ENCODE measurements at places on chromosomes 1 and 21.
A peak's percentile ranks its signal among the peaks of the same experiment; 100 is the strongest.

DNA sequence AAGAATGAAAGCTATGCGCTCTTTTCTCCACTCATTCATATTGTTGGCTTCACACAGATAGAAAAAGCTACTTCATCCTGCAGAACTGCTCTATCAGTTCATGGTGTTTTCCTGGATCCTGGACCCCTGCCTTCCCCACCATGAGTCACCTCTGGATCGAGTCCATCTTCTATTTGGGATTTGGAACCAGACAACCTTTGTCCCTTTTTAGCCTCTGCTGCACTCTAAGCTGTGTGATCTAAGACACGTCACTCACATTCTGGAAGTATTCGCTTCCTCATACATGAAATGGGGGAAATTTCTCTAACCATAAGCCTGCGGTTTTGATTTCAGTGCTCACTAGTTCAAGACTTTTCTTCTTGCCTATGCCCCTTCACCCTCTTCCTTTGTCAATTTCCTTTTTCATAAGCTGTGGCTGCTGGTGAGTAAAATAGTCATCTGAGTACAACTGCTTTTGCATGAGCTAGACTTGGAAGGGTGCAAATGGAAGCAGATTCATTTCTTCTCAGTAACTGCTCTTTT is 14.1 kb upstream of the DEGS1 start:
- DNase-seq, result peak; percentile 89

DNA sequence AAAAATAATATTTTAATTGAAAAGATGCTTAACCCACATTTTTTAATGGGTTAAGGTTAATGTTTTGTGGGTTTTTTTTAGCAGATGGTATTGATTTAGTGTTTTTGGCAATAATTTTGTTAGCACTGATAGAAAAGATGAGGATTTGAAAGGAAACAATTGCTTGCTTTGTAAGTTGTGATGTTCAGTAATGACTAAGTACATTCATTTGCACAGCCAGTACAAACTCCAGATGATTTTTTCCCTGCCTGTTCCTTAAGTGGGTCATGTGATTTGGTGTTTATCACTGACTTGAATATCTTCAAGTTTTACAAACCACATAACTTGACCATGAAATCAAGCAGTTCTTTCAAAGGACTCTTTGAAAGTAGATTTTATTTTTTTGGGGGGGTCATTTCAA is 15.0 kb downstream of the DISP1 start:
- peak; percentile 71 for DNase-seq

- DNase-seq, result peak; percentile 5
Measured at GRCh38 chr1:20785907-20786252, 1.2 kb downstream of the HP1BP3 start.

GRCh38 chr1:118999348-119000071 is 11.4 kb upstream of the TBX15 start:
- no peak for DNase-seq

- DNase-seq, result no peak
Measured at GRCh38 chr1:87300628-87301027, 28.1 kb upstream of the LMO4 start.

GRCh38 chr1:193919827-193920226 is 733.4 kb upstream of the B3GALT2 start:
- peak; percentile 39 for DNase-seq

GRCh38 chr1:71324671-71325267 is 243.9 kb upstream of the ZRANB2 start:
- no peak for DNase-seq

- peak; percentile 85 for DNase-seq
Measured at GRCh38 chr1:53485478-53486394, 26.5 kb downstream of the DMRTB1 start.

DNA sequence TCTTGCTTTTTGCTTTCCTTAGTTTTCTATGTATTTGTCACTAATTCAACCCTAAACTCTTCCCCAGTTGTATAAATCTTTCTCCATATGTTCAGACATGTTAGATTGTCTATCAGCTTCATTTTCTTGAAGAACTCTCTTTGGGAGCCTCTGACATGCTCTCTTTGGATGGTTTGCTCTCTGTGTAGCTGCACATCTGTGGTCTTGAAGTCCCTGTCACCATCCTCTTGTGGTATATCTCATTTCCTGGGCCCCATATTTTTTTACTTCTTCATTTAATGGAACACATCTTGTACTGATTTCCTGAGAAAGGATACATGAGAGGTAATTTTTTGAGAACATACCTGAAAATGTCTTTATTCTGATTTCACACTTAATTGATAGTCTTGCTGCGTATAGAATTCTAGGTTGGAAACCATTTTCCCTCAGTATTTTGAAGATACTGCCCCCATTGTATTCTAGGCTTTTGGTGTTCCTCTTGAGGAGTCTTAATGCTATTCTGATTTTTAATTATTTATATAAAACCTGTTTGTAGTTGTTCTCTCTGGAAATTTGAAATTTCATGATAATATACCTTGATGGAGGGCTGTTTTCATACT is 72.6 kb downstream of the ST3GAL3 start:
- DNase-seq, result no peak

DNA sequence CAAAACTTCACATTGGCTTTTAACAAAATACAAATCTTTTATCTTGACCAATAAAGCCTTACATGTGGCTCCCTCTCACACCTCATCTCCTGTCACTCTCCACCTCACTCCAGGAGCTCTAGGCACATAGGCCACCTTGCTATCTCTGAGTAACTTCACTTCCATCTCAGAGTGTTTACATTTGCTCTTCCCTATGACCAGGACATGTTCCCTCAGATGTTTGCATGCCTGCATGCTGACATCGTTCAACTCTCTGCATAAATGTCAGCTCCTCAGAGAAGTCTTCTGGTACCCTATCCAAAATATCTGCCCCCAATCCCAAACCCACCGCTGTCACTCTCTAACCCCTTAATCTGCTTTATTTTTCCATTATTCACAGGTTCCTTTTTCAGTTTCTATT is 110.9 kb downstream of the TOMM20 start:
- peak; percentile 17 for DNase-seq

- DNase-seq, result peak; percentile 91
Measured at GRCh38 chr1:59750328-59751003, 64.3 kb upstream of the HOOK1 start.

GRCh38 chr1:53683986-53684740 is 54.8 kb downstream of the GLIS1 start:
- no peak for DNase-seq

DNA sequence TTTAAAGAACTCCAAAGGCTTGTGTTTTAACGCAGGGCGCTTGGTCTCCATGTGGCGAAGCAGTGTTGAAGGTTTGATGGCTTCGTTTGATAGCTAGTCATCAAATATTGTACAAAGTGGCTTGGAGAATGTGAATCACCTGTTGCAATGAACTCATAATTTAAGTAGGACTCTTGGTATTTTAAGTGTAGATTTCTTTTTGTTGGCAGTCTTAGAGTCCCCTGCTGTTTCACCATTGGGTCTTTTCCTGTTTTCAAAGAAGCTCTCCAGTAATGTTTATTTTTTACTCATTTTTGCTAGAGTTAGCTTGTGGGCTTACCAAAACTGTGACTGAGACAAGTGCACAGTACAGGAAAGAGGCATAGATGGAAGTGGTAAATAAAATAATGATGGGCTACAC is 26.2 kb downstream of the RASAL2 start:
- no peak for DNase-seq

GRCh38 chr21:43879348-43880110 is 14.5 kb downstream of the AGPAT3 start:
- DNase-seq, result no peak

DNA sequence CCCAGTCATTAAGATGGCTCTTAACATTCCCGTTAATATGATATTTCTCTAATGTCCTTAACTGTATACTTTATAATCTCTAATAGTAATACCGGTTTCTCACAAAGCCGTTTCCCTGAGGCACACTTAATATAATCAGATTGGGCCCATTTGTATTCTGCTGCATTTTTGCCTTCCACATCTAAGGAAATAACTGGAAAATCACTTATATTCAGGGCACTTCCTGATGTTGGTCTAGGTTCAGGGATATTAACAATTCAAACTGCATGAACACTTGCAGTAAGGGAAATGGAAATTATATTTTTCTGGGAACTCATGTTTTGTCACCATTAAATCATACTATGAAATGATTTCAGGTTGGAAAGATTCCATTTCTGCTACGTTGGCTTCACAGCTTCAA is 119.8 kb downstream of the TPR start:
- DNase-seq, result no peak

DNA sequence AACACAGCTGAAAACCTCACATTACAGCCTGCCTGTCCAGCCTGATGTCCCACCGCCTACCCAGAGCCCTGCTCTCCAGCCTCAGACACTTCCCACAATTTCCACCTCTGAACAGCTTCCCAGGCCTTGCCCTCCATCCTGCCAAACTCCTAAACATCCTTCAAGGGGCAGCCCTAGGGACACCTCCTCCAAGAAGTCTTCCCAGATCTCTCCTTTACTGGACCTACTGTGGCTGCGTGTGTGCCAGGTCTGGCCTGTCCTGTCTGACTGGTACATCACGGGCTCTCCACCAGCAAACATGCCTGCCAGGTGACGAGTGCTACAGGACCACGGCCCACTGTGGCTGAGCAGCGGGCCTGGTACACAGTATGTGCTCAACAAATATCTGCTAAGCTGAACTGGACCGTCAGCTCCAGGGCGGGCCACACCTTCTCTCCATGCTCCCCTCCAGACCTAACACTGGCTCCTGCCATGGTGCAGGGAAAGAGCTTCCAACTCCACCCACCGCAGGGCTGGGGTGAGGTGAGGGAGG is 28.8 kb downstream of the CHD5 start:
- no peak for DNase-seq

DNA sequence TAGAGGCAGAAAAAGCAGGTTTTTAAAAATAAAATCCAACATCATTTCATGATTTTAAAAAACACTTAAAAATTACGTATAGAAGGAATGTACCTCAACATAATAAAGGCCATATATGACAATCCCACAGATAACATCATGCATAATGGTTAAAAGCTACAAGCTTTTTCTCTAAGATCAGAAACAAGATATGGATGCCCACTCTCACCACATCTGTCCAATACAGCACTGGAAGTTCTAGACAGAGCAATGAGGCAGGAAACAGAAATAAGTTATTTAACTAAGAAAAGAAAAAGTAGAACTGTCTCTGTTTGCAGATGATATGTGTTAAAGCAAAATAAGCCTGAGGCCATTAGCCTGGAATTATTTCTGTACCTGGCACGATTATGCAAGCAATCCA is 96.3 kb downstream of the UCHL5 start:
- DNase-seq, result no peak

GRCh38 chr1:11281518-11282331 is 8.7 kb downstream of the UBIAD1 start:
- peak; percentile 98 for DNase-seq

DNA sequence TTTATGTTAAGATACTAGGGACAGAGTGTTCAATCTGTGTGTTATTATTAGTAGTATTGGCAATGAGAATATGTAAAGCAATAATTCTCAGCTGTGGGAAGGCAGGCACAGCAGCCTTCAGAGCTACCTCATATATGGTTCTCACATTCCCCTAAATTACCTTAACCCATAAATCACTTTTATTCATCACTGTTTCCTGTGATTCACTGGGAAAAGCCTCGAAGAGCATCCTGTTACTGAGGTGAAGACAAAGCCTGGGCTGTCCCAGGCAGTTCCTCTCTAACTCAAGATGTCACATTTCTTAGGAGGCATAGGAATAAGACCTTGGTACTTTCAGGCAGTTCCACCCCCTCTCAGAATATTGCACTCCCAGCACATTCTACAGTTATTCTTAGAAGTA is 965.7 kb downstream of the NCAM2 start:
- DNase-seq, result no peak

- peak; percentile 88 for DNase-seq
Measured at GRCh38 chr1:201530741-201531531, 8.0 kb upstream of the NAV1 start.

DNA sequence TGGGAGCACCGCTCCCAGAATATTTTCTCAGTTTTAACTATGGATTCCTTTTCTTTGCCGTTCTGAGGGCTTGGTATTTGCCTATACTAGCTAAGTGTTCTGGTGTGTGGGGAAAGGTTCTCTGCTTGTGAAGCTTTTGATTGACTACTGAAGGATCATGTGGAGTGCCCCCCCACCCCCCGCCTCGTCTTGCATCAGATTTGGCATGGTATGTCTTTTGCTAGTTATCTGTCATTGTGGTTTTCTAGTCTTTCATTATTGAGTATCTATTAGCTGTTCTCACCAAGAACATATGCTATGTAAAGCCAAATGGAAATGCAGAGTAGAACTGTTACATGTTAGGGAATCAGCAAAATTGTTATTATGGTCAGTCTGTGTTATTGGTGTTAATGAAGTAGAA is 58.3 kb downstream of the MACF1 start:
- no peak for DNase-seq
